Globus pallidus (tissue), 1 donor: ENCODE measurements at places on chromosomes 5 and 9.

- DNase-seq: no peak
These were observed 5.8 kb upstream of the IL4 start for GRCh38 chr5:132667761-132668705.

- no peak for DNase-seq
These were observed 25.9 kb downstream of the PSMB7 start for GRCh38 chr9:124389146-124389939.

- DNase-seq: no peak
These were observed 130.3 kb upstream of the CNTLN start for GRCh38 chr9:17004500-17004899.

- no peak for DNase-seq
These were observed 22.0 kb downstream of the CRB2 start for GRCh38 chr9:123378025-123378424.

DNA sequence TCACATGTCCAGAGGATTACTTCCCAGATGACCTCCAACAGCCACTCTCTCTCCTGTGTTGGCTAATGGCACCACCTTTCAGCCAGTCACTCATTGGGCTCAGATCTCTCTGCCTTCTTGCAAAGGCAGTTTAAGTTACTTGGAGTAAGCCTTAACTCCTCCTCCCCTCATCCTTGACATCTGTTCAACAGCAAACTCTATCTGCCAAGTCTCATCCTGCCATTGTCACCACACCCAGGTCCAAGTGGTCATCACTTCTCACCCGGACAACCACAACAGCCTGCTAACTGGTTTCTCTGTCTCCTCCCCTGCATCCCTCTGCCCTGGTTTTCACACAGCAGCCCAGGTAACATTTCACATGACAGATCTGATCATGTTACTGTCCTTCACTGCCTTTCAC is 58.5 kb downstream of the DCP2 start:
- no peak for DNase-seq

GRCh38 chr5:129803403-129803802 is 55.5 kb downstream of the MINAR2 start:
- no peak for DNase-seq

DNA sequence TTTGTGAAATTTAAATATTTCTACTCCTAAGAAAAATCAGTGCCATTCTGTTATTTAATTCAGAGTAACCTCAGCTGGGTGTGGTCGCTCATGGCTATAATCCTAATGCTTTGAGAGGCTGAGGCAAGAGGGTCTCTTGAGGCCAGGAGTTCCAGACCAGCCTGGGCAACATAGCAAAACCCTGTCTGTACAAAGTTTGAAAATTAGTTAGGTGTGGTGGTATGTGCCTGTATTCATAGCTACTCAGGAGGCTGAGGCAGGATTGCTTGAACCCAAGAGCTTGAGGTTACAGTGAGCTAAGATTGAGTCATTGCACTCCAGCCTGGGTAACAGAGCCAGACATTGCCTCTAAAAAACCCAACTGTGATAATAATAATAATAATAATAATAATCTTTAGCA is 44.8 kb upstream of the CNTLN start:
- DNase-seq: no peak

GRCh38 chr5:35194635-35195471 is 35.4 kb downstream of the PRLR start:
- DNase-seq: no peak

- no peak for DNase-seq
These were observed 11.1 kb downstream of the CAMSAP1 start for GRCh38 chr9:135896205-135896604.

GRCh38 chr5:173321886-173322285 is 6.3 kb downstream of the STC2 start:
- no peak for DNase-seq

- no peak for DNase-seq
These were observed 45.7 kb downstream of the STOM start for GRCh38 chr9:121324316-121324715.

DNA sequence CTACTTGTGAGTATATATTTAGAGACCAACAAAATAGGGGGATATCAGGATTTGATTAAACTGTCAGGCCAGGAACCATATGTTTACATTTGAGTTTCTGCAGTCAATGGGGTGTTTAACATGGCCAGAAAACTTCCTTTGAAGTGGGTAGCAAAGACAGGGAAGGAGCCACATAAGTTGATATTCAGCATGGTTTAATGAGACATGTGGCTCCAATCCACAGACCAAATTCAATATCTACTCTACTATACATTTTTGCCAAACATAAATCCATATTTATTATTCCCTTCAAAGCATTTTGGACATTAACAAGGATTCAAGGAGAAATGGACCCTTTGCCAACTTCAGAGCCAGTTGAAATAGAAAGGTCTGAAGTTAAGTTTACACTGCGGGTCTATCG is 99.8 kb downstream of the TAF11L14 start:
- no peak for DNase-seq

GRCh38 chr9:114852050-114852594 is 46.3 kb upstream of the TNFSF15 start:
- peak; percentile 26 for DNase-seq

GRCh38 chr5:76468635-76469425 is 65.7 kb downstream of the IQGAP2 start:
- no peak for DNase-seq

GRCh38 chr5:53110156-53110555 is 599 bp upstream of the MOCS2 start:
- no peak for DNase-seq

- no peak for DNase-seq
These were observed 107.7 kb upstream of the EQTN start for GRCh38 chr9:27404661-27405060.

GRCh38 chr9:126303488-126303887 is 23.1 kb upstream of the MVB12B start:
- DNase-seq: no peak
